Forelimb muscle (tissue), 1 donor: ENCODE measurements at places on chromosomes 11 and 22. TPM values are rescaled to one million over a fixed set of nuclear protein-coding genes. Genes with fewer than 3 reads are reported as not detected.

The ESAM gene
- polyA plus RNA-seq: 46.2 TPM

DNA sequence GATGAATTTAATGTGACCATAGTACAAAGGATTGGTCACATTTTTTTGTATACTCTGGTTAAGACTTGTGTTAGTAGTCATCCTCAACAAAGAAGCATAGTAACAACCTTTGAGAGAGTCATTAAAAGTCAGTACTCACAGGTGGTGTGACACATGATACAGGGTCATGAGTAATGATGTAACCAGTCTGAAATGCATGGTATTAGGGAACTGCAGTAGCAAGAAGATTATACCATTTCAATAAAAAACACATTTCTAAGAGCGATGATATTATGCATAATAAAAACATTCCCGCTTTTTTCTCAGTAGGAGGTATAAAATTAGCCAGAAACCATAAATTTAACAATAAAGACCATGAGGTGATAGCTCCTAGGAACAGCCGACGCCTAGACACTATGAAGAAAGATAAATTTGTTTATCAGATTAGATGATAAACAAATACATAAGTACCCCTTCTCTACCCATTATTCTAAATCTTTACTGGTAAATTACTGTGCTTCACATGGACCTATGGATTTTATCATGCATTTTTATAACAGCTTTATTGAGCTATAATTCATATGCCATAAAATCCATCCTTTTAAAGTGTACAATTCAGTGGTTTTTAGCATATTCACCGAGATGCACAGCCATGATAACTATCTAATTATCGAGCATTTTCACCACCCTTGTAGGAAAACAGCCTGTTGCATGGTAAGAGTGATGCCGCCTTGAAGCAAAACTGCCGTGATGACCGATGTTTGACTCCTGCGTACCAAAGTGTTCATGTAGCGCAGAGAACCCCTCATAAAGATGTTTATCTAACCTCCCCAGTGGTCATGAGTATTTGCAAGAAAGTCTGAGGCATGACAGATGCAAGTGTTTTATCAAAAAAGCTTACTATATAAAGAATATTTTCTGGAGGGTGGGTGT, 41.8 kb downstream of the TMPRSS5 start:
- DNase-seq: no peak

- no peak for DNase-seq
These were observed 21.8 kb downstream of the MCAM start for GRCh38 chr11:119295178-119295577.

GRCh38 chr11:106828976-106829375, 189.3 kb downstream of the GUCY1A2 start:
- no peak for DNase-seq

- no peak for DNase-seq
These were observed 140.6 kb downstream of the AASDHPPT start for GRCh38 chr11:106218106-106218505.

- DNase-seq: no peak
These were observed 76.4 kb downstream of the COMMD9 start for GRCh38 chr11:36212564-36213392.

DNA sequence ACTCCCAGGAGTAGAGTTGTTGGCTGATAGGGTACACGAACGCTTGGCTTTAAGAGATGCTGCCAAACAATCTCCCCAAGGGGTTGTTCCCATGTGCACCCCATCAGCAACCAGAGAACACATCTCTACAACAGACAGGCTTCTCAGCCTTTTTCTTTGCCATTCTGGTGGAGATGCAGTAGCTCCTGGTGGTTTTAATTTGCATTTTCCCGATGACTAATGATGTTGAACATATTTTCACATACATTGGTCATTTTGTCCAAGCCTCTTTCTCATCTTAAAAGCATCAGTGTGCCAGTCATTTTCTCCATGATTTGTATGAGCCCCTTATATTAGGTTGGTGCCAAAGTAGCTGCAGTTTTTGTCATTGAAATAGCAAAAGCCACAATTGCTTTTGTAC, 21.8 kb downstream of the DHCR7 start:
- no peak for DNase-seq

DNA sequence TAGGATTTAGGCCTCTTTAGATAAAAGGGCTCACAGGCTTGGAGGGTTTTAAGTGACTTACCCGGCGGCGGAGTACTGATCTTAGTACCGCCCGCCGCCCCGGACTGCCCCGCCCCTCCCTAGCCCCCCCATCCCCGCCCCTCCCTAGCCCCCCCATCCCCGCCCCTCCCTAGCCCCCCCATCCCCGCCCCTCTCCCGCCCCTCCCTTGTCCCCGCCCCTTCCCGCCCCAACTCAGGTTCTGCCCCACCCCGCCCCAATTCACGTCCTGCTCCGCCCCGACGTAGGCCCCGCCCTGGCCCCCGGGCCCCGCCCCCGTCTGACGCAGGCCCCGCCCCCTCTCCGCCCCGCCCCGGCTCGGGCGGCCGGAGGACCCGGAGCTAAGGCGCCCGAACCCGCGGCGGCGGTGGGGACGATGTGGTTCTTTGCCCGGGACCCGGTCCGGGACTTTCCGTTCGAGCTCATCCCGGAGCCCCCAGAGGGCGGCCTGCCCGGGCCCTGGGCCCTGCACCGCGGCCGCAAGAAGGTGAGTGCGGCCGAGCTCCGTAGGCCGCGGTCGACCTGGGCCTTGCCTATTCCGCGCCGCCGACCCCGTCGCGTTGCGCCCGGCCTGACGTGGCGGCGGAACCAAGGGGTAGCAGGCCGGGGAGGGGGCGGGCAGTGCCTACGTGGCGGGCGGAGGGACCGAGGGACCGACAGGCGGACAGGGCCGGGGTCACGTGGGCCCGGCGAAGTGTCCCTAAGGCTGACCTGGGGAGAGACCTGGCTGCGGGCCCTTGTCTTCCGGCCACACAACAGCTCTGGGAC, at the start of gene SCYL1:
Gene SCYL1 (plus strand): TSS at position 343 of the 805 bp plus-strand sequence. CDS start 71 bp downstream, at position 414.
- no peak for DNase-seq

DNA sequence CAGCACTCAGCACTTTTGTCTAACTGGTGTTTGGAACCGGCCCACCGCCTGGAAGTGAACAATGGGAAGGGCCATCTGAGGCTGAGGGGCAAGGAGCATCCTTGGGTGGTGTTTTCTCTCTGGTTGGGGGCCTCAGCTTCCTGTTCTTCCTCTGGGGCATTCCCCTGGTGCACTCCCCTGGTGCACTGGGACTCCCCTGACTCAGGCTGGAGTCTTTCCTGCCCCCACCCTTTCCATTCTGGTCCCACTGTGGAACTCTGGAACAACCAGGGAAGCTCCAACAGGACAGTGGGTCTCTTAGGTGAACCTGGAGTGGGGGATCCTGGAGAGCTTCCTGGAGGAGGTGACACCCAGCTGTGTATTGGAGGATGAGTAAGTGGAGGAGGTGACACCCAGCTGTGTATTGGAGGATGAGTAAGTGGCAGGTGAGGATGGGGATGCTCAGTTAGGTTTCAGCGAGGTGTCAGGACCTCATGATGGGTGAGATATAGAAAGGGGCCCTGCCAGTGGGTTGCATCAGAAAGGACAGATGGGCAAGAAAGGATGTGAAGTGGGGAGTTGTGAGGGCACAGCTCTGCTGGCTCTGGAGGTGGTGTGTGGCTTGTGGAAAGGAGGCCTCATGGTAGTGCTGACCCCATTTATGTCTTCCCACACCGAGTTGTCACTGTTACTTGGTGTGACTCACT, 132.1 kb downstream of the OSBP2 start:
- no peak for DNase-seq

The HPX gene
- 2.5 TPM for polyA plus RNA-seq

The GAL3ST1 gene
- 6.0 TPM for polyA plus RNA-seq

The C2CD2L gene
- polyA plus RNA-seq: 6.5 TPM

The MICAL2 gene
- 18.7 TPM for polyA plus RNA-seq

The LMO2 gene
- 13.6 TPM for polyA plus RNA-seq

- no peak for DNase-seq
These were observed 5.5 kb downstream of the KRTAP5-6 start for GRCh38 chr11:1702506-1702905.

DNA sequence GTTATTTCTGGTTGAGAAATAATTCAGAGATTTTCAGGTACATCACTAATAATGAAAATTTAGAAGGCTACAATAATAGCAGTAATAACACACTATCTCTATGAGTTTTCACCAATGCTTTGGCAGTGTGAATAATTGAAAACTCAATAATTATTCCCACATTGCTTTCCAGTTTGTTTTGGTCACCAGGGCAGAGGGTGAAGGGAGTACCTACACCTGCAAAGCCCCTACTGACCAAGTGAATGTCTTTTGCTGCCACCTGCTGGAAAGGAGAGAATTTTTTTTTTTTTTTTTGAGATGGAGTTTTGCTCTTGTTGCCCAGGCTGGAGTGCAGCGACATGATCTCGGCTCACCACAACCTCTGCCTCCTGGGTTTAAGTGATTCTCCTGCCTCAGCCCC, 3.2 kb downstream of the NELL1 start:
- DNase-seq: no peak

The CCDC157 gene
- polyA plus RNA-seq: 1.5 TPM

DNA sequence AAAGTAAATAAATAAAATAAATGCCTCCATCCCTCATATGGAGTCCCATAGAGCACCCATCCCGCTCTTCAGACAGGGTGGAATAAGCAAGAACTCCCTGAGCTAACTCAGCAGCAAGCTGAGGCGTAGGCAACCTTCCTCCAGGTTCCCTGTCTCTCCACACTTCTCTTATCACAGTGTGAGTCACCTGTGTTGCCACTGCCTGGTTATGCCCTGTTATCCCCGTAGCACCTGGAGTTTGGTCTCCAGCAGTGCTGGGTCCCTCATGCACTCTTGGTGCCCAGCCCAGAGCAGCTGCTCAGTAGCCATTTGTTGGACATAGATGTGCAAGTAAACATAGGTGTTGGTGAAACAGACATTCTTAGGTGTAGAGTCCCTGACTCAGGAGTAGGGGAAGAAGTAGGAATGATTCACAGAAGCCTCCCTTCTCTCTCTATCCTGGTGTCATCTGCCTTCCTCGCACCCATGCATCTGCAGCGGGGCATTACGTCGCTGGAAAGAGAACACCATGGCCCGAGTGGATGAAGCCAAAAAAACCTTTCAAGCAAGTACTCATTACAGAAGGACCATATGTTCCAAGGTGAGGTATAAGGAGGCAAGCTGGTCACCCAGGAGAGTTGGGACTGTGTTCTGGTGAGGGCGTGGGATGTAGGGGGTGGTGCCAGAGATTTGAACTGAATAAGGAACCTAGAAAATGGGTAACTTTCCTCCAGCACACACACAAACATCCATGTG, 56.0 kb downstream of the PISD start:
- no peak for DNase-seq

The OR4A16 gene
- polyA plus RNA-seq: not detected

- no peak for DNase-seq
These were observed 299.3 kb upstream of the DDI1 start for GRCh38 chr11:103737037-103737622.

The C11orf97 gene
- not detected for polyA plus RNA-seq
